ENCODE measurements at places on chromosomes 1 and 21.
A peak's percentile ranks its signal among the peaks of the same experiment; 100 is the strongest.

DNA sequence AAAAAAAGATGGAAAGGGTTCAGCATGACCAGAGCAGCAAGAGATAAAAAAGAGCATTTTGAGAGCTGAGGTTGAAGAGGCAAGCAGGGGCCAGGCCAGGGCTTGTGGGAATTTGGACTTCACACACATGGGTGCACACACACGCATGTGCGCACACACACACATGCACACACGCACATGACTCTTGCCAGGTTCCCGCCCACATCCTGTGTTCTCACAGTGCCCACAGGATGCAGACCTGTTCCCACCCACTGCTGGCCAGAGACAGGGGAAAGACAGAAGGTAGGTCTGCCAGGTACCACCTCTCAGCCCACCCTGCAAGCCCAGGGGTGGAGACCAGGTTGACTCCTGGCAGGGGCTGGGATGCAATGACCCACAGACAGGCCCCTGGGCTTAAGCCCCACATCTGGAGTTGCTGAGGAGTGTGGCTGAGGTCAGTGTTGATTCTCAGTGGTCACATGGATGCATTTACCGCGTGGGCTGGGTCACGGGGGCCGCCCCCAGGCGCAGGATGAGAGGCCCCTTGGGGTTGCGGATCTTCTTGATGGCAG lies 4.4 kb downstream of the COL16A1 start:
- DNase-seq: peak; percentile 20

DNA sequence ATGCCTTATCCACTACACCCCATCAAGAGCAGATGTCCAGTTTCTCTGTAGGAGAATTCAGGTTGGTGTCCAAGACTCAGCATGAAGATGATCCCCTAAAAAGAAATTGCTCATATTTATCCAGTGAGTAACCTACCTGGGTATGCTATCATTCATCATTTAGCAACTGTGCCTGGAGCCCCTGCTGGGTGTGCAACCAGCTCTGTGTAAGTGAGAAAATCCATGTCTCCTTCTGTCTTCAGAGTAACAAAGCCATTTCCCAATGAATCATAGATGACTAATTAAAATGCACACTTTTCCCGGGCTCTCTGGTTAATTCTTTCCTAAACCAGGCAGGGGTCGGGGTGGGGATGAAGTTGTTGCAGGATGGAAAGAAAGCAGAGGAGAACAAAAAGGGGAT lies 35.8 kb downstream of the OLFML3 start:
- no peak for DNase-seq

GRCh38 chr1:48035371-48036141 lies 38.4 kb upstream of the TRABD2B start:
- DNase-seq: no peak

DNA sequence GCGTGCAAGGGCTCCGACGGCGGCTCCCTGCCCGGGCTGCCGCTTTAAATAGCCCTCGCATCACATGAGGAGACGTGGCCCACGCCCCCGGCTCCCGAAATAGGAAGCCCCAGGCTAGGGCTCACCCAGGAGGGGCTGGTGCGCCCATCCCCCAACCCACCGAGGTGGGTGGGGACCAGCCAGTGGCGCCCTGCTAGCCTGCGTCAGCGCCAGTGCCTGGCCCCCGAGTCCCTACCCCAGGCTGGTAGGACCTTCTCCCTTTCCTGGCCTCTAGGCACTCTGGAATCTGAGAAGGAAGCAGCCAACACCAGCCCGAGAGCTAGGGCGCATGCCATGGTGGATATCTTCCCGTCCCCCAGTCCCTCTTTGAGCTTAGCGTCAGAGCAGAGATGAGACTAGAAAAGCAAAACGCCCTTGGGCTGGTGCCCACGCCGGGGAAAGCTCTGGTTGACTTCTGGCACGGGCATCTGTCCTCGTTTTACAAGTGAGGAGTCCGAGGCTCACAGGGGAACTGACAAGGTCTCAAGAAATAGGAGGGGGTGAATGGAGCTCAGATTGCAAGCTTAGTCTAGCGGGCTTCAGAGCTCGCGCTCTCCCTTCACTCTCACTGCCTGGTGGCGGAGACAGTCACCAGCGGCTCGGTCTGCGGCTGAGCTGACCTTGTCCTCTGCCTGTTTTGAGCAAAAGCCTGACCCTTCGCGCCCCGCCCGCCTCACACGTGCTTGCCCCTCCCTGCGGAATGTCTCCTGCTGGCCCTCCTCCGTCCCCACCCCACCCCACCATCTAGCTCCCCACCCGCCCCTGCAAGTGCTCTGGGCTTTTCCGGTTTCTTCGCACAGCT lies at the start of gene FABP3:
TSS of gene FABP3 (minus strand) at position 21 of the 841 bp plus-strand sequence. CDS start 62 bp downstream, outside the sequence.
- peak; percentile 34 for DNase-seq

- DNase-seq: no peak
Measured at GRCh38 chr1:45335855-45336324, 4.1 kb upstream of the TOE1 start.

DNA sequence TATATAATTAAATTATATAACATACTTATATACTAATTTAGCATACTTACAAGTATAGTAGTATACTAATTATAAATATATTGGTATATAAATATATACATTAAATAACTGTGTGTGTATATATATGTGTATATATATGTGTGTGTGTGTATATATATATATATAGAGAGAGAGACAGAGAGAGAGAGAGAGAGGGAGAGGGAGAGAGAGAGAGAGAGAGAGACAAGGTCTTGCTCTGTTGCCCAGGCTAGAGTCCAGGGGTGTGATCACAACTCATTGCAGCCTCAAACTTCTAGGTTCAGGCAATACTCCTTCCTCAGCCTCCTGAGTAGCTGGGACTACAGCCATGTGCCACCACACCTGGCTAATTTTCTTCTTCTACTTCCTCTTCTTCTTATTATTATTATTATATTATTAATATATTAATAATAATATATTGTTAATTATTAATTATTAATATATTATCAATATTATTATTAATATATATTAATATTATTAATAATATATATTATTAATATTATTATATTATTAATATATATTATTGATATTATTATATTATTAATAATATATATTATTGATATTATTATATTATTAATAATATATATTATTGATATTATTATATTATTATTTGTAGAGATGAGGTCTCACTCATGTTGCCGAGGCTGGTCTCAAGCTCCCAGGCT lies 185.5 kb downstream of the CRB1 start:
- no peak for DNase-seq

DNA sequence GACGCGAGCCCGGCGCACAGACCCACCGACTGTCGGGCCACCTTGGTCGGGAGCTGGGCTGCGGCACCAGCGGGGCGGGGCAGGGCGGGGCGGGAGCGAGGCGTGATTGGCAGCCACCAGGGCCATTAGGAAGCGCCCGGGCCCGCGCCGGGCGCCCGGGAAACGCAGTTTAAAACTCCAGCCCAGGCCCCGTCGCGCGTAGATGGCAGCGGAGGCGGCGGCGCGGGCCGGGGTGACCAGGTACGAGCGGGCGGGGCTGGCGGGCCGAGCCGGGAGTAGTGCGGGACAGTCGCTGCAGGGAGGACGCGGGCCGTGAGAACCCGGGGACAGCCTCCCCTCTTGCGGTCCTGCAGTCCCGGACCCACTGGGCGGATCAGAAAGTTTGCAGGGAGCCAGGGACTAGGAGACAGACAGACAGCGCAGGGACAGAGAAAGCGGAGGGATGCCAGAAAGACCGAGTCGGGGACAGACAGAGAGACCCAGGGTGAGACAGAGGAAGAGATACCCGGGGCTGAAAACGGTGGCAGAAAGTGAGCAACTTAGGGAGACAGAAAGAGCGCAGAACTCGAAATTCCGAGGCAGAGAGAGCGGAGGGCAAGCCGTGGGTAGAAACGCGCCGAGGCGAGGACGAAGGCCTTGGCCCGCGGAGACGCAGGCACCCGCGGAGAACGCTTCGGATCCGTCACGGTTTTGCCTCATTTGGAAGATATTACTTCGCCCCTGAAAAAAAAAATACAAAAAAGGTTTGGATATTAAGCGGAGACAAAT lies at the start of gene DMBX1:
TSS of gene DMBX1 (plus strand) at position 199 of the 768 bp plus-strand sequence. CDS start 17,175 bp downstream, outside the sequence.
- peak; percentile 62 for DNase-seq

GRCh38 chr1:204254031-204254661 lies 40.4 kb upstream of the GOLT1A start:
- no peak for DNase-seq

DNA sequence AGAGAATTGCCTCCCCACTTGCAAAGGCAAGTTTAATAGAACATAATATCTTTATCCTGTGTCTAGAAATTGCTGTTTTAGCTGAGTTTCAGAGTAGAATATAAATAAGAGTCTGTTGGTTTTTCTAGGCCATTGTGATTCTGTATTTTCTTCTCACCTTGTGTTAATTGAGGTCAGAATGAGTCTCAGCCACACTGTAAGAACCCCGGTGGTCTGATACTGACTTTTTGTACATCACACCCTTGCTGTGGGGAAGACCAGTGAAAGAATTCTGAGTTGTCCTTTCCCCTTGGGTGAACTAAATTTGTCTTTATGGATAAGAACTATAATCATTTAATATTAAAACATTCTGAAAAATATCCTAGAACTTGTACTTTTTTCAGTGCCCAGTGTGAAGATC lies 6.8 kb downstream of the HIPK1 start:
- no peak for DNase-seq

Data from activated CD4-positive, alpha-beta T cell treated with anti-CD3 and anti-CD28 coated beads, Interleukin-2, amount 50 U/mL, for 48 hours (primary cell).